ENCODE measurements at places on chromosomes 3 and 15. TPM values are rescaled to one million over a fixed set of nuclear protein-coding genes. Genes with fewer than 3 reads are reported as not detected.
A peak's percentile ranks its signal among the peaks of the same experiment; 100 is the strongest.

DNA sequence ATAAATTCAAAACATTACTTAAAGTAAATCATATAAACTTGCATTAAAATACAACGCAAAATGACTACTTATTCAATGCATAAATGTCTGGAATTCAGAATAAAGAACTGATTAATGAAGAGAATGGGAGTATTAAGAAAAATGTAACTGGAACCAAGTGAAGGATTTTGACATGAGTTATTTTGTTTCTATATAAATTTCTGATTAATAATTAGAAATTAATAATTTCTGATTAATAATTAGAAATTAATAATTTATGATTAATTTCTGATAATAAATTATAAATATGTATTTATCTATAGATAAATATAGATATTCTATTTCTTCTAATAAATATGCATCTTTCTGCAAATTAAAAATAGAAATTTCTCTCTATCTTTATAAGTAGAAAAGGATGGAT lies 160.0 kb upstream of the STRIT1 start:
- DNase-seq: no peak

- no peak for DNase-seq
Measured at GRCh38 chr3:22045882-22046281, 294.9 kb upstream of the ZNF385D start.

- DNase-seq: peak; percentile 39
Measured at GRCh38 chr3:139534992-139535879, 4.3 kb downstream of the RBP1 start.

The BFSP2 gene
- total RNA-seq: not detected

GRCh38 chr15:55587321-55588069 lies 650 bp downstream of the PYGO1 start:
- DNase-seq: no peak

GRCh38 chr3:67290438-67290837 lies 292.3 kb downstream of the KBTBD8 start:
- DNase-seq: no peak

The PLA2G4F gene
- total RNA-seq: 100 TPM

DNA sequence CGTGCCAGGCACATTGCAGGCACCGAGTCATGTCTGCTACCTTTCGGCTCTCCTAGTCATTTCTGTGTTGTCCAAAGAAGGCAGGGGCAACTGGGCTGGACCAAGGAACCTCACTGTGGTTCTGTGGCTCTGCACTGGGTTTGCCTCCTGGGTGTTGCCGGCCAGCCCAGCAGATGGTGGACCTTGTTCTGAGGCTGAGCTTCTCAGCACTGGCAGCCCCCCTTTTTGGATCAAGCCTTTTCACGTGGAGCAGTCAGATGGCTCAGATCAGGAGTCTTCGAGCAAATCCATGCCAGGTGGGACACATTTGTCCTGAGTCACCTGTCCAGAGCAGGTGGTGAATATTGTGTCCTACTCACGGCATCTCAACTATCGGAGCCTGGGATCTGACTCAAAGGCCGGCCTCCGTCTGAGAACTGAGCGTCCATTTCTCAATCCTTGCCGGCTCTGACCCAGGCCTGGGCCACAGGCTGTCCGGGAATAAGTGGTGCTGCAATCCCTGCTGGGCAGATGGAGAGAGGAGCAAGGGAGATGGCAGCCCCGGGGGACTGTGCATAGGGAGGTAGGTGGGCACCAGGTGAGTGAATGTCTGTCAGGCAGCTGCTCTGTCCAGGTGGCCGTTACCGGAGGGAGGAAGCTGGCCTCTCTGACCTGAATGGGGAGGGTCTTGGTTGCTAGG lies at the start of gene IL16:
TSS of gene IL16 (plus strand) at position 304 of the 679 bp plus-strand sequence. CDS start 28,521 bp downstream, outside the sequence.
- no peak for DNase-seq

GRCh38 chr3:117495620-117496019 lies 786.0 kb downstream of the TUSC7 start:
- no peak for DNase-seq

The P2RY13 gene
- total RNA-seq: 16.4 TPM

- DNase-seq: no peak
Measured at GRCh38 chr3:99972380-99973104, 141.8 kb downstream of the FILIP1L start.

GRCh38 chr3:165192610-165193192 lies 3.5 kb downstream of the SLITRK3 start:
- DNase-seq: no peak

The SENP7 gene
- 13.2 TPM for total RNA-seq

All from left lung (tissue), 14 donors.